ENCODE measurements at places on chromosomes 7 and 10. TPM values are rescaled to one million over a fixed set of nuclear protein-coding genes. Genes with fewer than 3 reads are reported as not detected.

DNA sequence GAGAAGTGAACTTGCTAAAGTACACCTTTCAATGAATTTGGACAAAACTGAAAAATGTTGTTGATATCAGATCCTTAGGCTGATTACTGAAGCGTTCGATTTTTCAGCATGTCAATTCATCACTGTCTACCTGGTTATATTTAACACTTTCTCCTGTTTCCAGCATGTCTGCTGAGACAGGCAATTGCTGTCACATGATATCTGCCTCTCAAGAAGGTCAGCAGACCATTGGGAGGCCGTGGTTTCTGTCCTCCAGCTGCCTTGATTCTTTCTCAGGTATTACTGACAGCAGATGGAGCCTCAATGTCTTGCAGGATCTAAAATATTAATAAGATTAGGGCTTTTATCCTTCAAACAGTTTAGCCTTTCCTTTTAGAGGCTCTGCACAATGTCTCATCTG is 127.5 kb downstream of the SNX10 start:
- no peak for DNase-seq

GRCh38 chr7:70512761-70513160 is 619.2 kb upstream of the GALNT17 start:
- DNase-seq = no peak

DNA sequence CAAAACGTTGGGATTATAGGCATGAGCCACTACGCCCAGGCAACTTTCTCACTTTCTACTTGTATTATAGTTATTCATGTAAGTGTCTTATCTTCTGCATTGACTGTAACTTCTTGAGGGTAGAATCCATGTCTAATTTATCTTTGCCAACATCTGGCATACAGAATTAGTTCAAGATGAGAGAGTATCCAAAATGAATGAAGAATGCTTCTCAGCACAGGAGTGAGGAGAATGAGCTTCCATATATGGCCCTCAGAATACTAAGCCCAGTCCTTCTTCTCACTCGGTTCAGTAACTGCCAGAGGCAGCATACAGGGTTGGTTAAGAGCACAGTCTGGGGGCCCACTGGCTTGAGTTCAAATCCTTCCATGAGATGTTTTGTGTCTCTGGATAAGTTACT is 75.0 kb upstream of the LRRC17 start:
- DNase-seq = no peak

GRCh38 chr7:46606761-46607160 is 685.7 kb upstream of the IGFBP3 start:
- DNase-seq = no peak

RTKN2 gene
- total RNA-seq = 8.5 TPM

PRR15 gene
- total RNA-seq = 3.5 TPM

Measured in Daoy (cell line).